ENCODE measurements at places on chromosomes 3 and 15.
A peak's percentile ranks its signal among the peaks of the same experiment; 100 is the strongest.

GRCh38 chr3:156291272-156292123 is 171.1 kb downstream of the KCNAB1 start:
- DNase-seq = no peak

- no peak for DNase-seq
These were observed 1.1 kb upstream of the NLGN1 start for GRCh38 chr3:173396191-173397041.

- no peak for DNase-seq
These were observed 60.8 kb upstream of the UMPS start for GRCh38 chr3:124669470-124669869.

- DNase-seq = no peak
These were observed 729.4 kb upstream of the CFAP20DC start for GRCh38 chr3:59779260-59779659.

DNA sequence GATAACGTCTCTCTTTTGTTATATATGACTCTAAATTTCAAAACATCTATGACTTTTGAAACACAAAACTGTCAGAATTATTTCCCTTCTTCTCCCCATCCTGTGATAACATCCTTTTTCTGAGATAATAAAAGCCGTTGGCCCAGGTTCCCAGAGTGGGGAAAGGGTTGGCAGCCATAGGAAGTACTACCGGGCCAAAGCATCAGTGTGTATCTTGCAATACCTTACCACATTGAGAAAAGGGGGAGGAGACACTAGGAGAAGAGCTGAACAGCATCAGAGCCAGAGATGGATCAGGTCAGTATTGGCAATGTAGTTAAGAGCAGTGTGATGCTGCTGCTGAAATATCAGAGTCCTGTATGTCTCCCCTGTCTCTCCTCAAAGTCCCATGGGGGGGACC is 210.0 kb upstream of the PROK2 start:
- no peak for DNase-seq

DNA sequence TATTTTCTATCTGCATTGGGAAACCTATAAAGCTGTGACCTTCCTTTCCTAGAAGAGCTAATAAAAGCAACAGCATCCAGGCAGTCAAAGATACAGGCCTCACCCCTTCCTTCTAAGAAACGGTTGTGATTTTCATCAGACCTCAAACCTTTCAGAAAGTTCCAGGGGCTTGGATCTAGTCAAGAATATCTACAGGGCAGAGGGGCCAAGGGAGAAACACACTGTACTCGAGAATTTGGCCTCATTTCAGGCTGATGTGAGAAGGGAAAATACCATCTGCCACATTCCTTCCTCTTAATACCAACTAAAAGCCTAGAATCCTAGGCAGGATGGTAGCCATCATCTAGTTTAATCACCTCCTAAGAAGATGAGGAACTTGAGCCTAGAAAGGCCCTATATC is 24.5 kb upstream of the BCL6 start:
- no peak for DNase-seq

- no peak for DNase-seq
These were observed 166.6 kb downstream of the XXYLT1 start for GRCh38 chr3:195104340-195104739.

DNA sequence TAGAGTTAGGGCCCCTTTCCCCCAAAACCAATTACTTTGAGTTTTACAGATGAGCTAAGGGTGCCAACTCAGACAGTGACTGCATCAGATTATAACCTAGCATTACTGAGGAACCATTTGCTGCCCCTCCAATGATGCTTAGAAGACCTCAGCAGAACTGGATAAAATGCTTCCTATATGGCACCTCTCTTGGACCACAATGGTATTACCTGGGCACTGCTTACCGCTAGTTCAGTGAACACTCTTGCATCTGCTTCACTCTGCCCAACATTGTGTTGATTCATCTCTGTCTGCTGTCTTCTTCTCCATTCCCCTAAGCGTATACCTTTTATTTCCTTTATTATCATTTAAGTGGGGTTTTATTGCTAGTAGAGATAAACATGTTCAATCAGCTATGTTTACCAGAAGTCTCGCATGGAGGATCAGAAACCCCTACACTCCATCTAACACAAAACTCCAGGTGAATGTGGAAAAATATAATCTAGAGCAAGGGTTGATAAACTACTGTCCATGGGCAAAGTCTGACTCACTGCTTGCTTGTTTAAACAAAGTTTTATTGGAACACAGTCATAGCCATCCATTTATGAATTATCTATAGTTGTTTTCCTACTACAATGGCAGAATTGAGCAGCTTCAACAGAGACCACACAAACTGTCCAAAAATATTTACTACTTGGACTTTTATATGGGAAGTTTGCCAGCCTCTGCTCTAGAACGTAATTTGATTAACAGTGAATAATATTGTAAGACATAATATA is 100.2 kb upstream of the PTX3 start:
- DNase-seq = no peak

DNA sequence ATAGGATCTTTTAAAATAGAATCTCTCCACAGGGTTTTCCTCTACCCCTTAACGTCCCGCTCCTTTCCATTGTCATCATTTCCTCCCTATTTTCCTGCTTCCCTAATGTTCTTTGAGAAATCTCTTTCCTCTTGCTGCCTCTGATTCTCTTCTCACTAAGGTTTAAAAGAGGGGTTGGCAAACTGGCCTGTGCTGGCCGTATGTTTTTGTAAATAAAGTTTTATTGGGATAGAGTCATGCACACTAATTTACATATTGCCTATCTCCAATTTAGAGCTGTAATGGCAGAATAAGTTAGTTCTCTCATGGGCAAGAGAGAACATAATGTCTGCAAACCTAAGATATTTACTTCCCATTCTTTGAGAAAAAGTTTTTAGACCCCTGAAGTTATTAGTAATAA is 25.0 kb downstream of the MRPL3 start:
- DNase-seq = no peak

GRCh38 chr3:152595975-152596821 is 238.7 kb upstream of the P2RY1 start:
- DNase-seq = no peak

GRCh38 chr3:26472345-26472744 is 150.2 kb upstream of the LRRC3B start:
- DNase-seq = no peak

- no peak for DNase-seq
These were observed 79.3 kb upstream of the RBMS3 start for GRCh38 chr3:29201604-29202003.

DNA sequence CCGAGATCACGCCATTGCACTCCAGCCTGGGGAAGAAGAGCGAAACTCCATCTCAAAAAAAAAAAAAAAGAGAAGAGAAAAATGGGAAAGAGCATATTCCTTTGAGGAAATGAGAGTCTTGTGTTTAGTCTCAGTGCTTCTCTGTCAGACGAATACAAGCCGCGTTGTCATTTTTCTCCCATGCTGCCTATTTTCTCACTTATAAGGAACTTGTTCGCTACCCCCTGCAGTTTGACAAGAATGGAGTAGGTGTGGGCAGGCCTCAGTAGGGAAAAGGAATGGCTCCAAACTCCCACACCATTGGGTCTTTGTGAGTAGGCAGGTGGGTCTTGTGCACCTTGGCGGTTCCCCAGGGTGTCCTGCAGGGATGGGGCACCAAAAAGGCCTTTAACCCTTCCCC is 6.5 kb downstream of the GPR160 start:
- DNase-seq = no peak

DNA sequence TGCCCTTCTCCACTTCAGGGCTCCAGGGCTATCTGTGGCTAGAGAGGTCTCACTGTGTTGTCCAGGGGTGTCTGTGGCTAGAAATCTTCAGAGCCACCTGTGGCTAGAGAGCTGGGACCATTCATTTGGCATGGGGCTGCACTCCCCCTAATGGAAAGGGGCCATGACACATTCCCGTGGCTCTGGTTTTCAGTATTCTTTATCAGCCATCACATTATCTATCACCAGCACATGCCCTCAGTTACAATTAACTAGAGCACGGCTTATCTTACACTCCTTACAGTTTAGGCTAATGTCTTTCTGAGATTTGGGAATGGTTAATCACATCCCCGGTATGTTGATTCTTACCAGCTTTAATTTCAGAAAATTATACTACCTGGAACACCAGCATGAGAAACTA is 128.6 kb downstream of the RORA start:
- no peak for DNase-seq

- DNase-seq = no peak
These were observed 49.9 kb downstream of the TMCO5A start for GRCh38 chr15:37984368-37984767.

DNA sequence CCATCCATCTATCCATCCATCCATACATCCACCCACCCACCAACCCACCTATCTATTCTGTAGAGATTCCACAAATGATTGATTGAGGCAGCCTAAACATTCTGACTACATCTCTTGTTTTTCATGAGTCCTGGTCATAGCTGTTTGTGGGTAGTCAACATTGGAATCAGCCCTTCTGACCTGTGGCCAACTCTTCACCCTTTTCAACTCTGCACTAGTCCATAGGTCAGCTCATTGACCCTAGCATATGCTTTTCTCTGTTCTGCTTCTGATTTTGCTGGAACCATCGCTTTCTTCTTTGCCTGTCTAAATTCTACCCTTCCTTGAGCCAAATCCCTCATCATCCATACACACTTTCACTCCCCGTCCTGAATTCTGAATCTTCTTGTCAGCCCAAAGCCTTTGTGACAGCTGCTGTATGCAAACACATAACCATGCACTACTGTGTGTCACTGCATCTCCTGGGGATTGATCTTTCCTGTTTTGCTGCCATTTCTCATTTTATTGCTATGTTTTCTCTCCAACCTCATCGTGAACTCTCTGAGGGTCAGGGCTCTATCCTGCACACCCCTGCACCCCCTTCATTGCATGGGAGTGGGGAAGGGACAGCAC is 16.8 kb upstream of the KCTD6 start:
- DNase-seq = no peak

DNA sequence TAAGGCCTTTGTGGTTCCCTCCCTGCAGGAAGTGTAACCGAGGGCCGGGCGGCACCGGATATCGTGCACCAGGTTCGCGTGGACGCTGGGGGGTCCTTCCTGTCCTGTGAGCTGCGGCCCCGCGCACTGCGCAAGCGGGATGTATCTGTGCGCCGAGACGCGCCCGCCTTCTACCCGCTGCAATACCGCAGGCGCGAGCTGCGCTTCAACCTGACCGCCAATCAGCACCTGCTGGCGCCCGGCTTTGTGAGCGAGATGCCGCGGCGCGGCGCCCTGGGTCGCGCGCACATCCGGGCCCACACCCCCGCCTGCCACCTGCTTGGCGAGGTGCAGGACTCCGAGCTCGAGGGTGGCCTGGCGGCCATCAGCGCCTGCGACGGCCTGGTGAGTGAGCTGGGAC is 35.9 kb downstream of the SAXO2 start:
- peak; percentile 44 for DNase-seq

- DNase-seq = no peak
These were observed 135.5 kb downstream of the TGFBR2 start for GRCh38 chr3:30741889-30742288.

- DNase-seq = no peak
These were observed 39.0 kb downstream of the MECOM start for GRCh38 chr3:169624533-169624972.

Measured in activated CD4-positive, alpha-beta T cell treated with anti-CD3 and anti-CD28 coated beads, Interleukin-2, Interleukin-4, amounts not matched to agents 100 ng/mL and 50 ng/mL, durations not matched to agents 16 hours and 8 hours (primary cell).